Osteocyte (in vitro differentiated cells): ENCODE measurements at places on chromosomes 7 and 10. TPM values are rescaled to one million over a fixed set of nuclear protein-coding genes. Genes with fewer than 3 reads are reported as not detected.

DNA sequence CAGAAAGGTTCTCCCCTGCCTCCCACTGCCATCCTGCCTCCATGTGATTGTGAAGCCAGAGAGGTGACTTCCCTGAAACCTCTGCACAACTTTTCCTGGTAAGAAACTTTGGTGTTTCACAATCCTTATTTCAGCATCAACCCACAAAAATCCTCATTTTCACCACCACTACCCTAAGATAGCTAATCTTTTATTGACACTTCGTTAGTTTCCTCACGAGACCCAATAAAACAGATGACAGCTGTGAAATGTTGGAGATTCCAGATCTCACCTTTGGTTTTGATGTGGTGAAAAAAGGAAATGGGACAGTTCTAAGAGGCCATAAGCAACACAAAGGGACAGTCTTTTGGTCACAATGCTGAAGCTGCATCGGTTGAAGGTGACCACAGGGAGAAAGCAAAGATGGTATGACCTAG is 59.9 kb upstream of the TM9SF3 start:
- H3K4me1 ChIP-seq, result no peaks in the 10 kb centered on the region
- no peak overlapping the region for H3K27ac ChIP-seq
- H3K27me3 ChIP-seq, result no peaks in the 10 kb centered on the region

DNA sequence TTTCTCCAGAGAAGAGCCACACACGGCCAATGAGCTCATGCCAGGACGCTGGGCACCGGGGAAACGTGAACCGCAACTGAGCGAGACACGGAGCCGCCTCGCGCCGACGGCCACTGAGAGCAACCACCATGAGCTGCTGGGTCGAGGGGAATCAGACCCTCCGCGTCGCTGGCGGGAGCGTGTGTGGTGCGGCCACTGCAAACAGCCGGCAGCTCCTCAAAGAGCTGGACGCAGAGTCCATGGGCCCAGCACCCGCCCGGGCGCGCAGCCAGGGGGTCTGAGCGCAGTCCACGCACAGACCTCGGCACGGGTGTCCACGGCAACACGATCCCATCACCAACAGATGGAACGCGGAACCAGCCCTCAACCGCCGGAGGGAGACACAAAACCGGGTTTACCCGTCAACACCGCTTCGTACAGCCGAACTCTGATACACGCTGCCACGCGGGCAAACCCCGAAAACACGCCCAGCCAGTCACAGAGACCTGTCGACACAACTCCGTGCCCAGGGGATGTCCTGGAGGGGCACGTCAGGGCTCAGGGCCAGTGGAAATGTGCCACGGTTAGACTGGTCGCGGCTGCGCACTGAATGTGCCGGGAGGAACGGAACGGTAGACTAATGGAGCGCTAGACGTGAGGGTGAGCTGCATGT is 147.1 kb downstream of the ELFN1 start:
- H3K4me1 ChIP-seq, result peaks cover 9% of the 10 kb centered on the region
- H3K27me3 ChIP-seq, result no peaks in the 10 kb centered on the region
- no peaks in the 10 kb centered on the region for H3K36me3 ChIP-seq
- H3K4me3 ChIP-seq, result no peak overlapping the region
- no peak overlapping the region for H3K27ac ChIP-seq
- peak; percentile 81 for DNase-seq

DNA sequence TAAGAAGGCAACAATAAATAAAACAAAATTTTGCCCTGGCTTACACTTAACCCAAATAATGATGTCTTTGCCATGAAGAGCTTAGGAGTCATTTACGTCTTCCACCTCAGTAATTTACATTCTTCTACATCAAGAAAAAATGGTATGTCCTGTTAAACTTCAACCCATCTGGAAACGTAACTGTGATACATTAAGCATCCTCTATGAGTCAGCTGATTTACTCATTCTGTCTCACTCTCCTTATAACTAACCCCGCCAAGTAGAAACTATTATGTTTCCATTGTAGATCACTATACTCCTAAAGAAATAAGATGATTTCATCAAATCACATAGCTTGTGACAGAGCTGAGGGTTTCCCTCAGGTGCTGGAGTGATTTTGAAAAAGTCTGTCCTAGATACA is 330.7 kb downstream of the CDC14C start:
- H3K4me3 ChIP-seq, result no peak overlapping the region
- no peaks in the 10 kb centered on the region for H3K27me3 ChIP-seq
- no peaks in the 10 kb centered on the region for H3K36me3 ChIP-seq
- H3K27ac ChIP-seq, result no peak overlapping the region
- no peak for DNase-seq

GRCh38 chr7:6317797-6318438 is 45.5 kb upstream of the CYTH3 start:
- H3K27me3 ChIP-seq, result no peaks in the 10 kb centered on the region
- no peak for DNase-seq
- peak overlapping the region; percentile 88 for H3K27ac ChIP-seq
- H3K36me3 ChIP-seq, result no peaks in the 10 kb centered on the region
- H3K4me1 ChIP-seq, result peaks cover 12% of the 10 kb centered on the region

- peaks cover 2% of the 10 kb centered on the region for H3K36me3 ChIP-seq
- H3K4me3 ChIP-seq, result peak overlapping the region; percentile 60
- H3K4me1 ChIP-seq, result peaks cover 33% of the 10 kb centered on the region
- peaks cover 69% of the 10 kb centered on the region for H3K27me3 ChIP-seq
These were observed 4.1 kb downstream of the LBX1 start for GRCh38 chr10:101224910-101225823.

DNA sequence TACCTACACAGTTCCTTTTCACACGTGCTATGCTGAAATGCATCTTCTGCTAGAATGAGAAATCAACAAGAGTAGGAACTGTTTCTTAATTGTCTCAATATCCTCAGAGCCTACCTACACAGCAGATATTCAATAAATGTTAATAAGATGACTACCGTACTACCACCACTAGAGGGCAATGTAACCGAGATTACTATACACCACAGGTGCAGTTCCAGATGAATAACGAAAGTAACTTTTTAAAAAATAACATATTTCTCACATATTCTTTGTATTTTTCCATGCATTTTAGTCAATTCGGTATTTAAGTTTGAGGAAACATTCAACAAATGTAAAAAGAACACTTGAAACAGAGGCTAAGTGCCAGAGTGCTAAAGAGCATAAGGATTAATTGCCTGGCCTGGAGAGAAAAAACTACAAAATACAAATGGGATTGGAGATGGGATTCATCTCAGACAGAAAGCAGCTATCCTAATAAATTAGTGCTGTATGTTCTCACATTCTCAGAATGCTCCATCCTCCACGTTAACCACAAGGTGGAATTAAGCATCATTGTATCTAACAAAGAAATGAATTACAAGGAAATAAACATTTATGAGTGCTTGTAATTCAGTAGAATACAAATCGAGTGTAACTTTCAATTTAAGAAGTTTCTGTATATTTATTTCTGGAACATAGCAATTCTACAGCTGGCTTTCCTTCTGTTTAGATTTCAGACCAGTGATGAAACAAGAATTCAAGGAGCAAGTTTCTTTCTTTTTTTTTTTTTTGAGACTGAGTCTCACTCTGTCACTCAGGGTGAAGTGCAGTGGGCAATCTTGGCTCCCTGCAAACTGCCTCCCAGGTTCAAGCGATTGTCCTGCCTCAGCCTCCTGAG is 20.3 kb upstream of the HECTD2 start:
- H3K27me3 ChIP-seq, result peaks cover 22% of the 10 kb centered on the region
- peak overlapping the region; percentile 41 for H3K4me3 ChIP-seq
- no peak for DNase-seq

GRCh38 chr7:134500406-134500805 is 27.0 kb upstream of the AKR1B10 start:
- no peak overlapping the region for H3K27ac ChIP-seq
- no peak for DNase-seq
- H3K4me3 ChIP-seq, result no peak overlapping the region
- H3K36me3 ChIP-seq, result no peaks in the 10 kb centered on the region
- peaks cover 3% of the 10 kb centered on the region for H3K4me1 ChIP-seq

DNA sequence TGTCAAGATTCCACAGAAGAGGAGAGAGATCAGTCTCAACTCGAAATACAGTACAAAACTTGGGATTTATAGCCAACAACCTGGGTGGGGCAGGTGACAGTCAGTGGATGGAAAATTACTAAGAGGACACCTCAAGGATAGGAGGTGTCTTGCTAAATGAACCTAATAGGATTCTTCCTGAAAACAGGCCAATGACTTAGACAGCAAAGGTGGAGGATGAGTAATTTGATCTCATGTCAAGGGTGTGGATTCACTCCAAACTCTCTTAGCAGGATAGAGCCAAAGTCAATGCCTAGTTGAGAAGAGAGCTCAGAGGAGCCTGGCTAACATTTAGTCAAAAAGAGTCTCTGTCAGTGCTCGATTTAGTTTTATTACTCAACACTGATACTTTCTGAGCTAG is 106.7 kb upstream of the INSYN2A start:
- no peaks in the 10 kb centered on the region for H3K27me3 ChIP-seq
- DNase-seq, result no peak
- peaks cover 3% of the 10 kb centered on the region for H3K4me1 ChIP-seq

EDRF1 gene
- 21.6 and 23.2 TPM in 2 replicates for total RNA-seq

SLF2 gene
- 27.7 and 28.3 TPM in 2 replicates for total RNA-seq

VGF gene
- 0.16 and 0.24 TPM in 2 replicates for total RNA-seq

EPHB4 gene
- total RNA-seq, result 88.9 and 91.9 TPM in 2 replicates

HTR7 gene
- 0.24 and 0.26 TPM in 2 replicates for total RNA-seq

HDAC9 gene
- 0.81 and 1.5 TPM in 2 replicates for total RNA-seq

SPDYE9 gene
- total RNA-seq, result not detected in 2 replicates
